ENCODE measurements at places on chromosomes 12 and 14.

DNA sequence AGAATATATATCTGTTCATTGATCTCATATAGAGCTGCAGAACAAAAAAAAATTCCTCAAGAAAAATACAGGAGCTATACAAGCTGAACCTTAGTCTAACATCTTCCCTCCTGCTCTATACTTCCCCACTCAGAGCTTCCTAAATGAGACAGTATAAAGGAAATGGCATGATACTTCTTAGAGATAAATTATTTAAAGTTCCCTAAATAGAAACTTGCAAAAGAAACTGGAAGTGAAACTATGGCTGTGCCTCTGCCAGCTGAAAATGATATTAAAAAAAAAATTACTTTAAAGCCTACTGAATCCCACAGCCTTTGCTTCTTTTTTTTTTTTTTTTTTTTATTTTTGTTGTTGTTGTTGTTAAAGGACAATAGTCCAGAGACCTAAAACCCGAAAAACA is 11.6 kb upstream of the NEK9 start:
- no peak for DNase-seq

GRCh38 chr12:94173660-94174265 is 25.4 kb downstream of the PLXNC1 start:
- DNase-seq: no peak

DNA sequence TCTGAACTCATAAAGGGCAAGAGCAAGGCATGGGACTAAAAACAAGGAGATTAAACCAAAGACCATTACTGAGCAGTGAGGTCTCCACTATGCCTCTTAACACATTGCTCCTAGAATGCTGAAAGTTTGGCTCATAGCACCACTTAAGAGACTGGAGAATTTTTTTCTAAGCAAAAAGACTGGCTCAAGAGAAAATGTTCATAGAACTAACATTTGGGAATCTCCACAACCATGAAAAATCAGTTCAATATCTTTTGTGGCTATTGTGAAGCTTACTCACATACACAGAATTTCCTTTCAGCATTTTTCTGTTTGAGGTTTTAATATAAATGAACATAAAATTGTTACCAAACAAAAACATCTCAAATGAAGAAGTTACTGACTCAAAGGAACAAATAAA is 255.8 kb downstream of the CCDC91 start:
- no peak for DNase-seq

DNA sequence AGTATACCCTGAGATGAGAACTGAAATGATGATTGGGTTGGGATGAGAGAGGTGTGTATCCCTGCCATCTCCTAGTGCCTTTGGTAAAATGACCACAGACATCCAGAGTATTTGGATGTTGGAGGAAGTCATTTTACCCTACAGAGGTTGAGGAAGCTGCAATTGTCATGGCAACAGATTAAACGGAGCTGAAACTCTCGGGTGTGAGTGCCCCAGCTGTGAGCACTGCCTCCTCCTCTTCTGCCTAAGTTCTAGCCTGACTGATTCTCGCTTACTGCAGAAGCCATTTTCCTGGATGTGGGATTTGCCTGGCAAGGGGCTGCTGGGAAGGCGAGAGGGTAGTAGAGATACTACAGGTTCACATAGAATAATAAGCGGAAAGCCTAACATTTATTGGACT is 10.3 kb upstream of the PPP4R4 start:
- DNase-seq: peak; percentile 45

DNA sequence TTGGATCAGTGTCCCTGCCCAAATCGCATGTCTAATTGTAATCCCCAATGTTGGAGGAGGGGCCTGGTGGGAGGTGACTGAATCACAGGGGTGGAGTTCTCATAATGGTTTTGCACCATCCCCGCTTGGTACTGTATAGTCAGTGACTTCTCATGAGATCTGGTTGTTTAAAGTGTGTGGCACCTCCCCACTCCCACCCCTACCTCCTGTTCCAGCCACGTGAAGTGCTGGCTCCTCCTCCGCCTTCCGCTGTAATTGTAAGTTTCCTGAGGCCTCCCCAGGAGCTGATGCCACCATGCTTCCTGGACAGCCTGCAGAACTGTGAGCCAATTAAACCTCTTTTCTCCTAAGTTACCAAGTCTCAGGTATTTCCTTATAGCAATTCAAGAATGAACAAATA is 67.2 kb downstream of the FERMT2 start:
- no peak for DNase-seq

- DNase-seq: no peak
Observed at GRCh38 chr12:28164644-28165275, 25.5 kb upstream of the CCDC91 start.

GRCh38 chr12:82627799-82628198 is 58.9 kb upstream of the TMTC2 start:
- DNase-seq: peak; percentile 64

- peak; percentile 65 for DNase-seq
Observed at GRCh38 chr12:55728186-55728938, 447 bp downstream of the CD63 start.

GRCh38 chr14:33915682-33916081 is 35.2 kb downstream of the EGLN3 start:
- DNase-seq: no peak

- DNase-seq: peak; percentile 91
Observed at GRCh38 chr14:33764876-33765650, 185.8 kb downstream of the EGLN3 start.

DNA sequence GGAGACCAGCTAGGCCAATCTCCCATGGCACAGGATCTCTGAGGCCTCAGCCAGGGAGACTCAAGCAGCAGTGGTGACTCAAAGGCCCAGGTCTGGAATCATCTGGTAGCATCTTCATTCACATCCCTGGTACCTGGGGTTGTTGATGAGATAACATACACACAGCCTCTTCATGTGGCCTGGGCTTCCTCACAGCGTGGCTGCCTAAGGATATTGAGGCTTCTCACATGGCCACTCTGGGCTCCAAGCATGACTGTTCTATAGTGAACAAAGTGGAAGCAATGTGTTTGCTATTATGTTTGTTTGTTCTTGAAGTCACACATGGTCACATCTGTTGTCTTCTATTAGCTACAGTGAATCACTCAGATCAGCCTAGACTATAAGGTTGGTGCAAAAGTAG is 584.1 kb downstream of the VRK1 start:
- DNase-seq: no peak

- peak; percentile 23 for DNase-seq
Observed at GRCh38 chr12:56115329-56115728, 1.1 kb upstream of the RPL41 start.

GRCh38 chr12:52378091-52378490 is 7.4 kb downstream of the KRT84 start:
- DNase-seq: no peak

- DNase-seq: no peak
Observed at GRCh38 chr12:73486256-73486655, 1051.4 kb upstream of the ATXN7L3B start.

DNA sequence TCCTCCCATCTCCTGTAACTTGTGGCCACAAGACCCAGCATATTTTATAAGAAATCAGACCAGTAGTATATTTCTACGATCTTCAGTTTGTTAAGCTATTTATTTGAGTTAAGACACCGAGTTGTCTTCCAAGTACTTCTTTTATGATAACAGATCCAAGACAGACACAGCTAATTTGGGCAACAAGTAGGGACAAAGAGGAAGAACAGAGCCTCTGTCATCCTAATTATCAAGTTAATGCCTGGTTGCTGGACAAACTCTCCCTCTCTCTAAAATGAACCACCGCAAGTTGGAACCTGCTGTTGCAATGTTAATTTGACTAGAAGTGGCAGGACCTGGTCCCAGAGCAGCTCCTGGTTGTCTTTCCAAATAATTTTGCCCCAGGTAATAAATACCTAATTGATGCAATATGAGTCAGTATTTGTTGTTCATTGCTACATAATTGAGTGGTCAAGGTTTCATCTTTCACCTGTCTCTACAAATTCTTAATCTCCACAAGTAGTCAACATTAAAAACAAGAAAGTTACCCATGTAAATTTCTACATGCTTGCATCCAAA is 323.7 kb downstream of the PAWR start:
- DNase-seq: no peak

- DNase-seq: no peak
Observed at GRCh38 chr12:46027172-46027571, 36.8 kb upstream of the SCAF11 start.

DNA sequence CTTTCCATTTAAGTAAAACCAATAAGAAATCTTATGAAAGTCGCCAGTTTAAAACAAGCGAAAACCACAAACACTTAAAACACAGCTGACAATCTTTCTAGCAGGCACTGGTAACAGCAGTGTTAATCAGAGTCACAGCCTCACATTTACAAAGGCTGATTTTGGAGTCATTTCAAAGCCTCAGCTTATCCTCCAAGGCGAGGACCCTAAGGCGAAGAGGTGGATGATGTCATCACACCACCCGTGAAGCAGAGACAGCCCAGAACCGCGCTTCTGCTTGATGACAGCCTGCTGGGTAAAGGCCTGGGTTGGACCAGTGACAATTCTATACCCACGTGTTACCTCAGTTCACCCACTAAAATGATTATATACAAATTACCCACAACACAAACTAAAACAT is 10.1 kb downstream of the GOLGA3 start:
- no peak for DNase-seq

- no peak for DNase-seq
Observed at GRCh38 chr14:82421286-82421685, 887.6 kb upstream of the SEL1L start.

GRCh38 chr12:1436981-1437380 is 157.4 kb downstream of the FBXL14 start:
- DNase-seq: no peak

GRCh38 chr14:81337073-81337472 is 63.1 kb downstream of the STON2 start:
- no peak for DNase-seq

- no peak for DNase-seq
Observed at GRCh38 chr12:46209914-46210872, 58.6 kb downstream of the SLC38A1 start.

GRCh38 chr12:50745861-50746260 is 18.0 kb upstream of the ATF1 start:
- DNase-seq: no peak
